CD4-positive, alpha-beta T cell treated with Interleukin-10 for 1 hour (primary cell): ENCODE measurements at places on chromosomes 4 and X.
A peak's percentile ranks its signal among the peaks of the same experiment; 100 is the strongest.

GRCh38 chr4:132587626-132588025 lies 561.5 kb upstream of the PCDH10 start:
- no peak for DNase-seq

DNA sequence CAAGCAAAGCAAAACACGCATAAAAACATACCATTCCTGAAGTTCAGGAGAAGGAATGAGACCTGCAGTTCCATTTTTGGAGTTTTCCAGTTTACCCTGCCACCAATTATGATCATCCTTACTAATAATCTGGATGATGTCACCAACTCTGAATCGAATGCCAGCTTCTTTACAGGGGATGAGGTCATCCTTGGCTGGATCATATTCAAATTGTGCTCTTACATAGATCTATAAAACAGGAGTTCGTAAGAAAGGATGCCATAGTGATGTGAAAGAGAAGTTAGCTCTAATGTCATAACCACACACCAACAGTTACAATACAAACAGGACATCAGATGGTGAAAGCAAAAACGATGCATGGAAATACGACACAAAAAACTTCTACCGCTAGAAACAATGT lies 106.5 kb downstream of the NYX start:
- DNase-seq, result no peak

DNA sequence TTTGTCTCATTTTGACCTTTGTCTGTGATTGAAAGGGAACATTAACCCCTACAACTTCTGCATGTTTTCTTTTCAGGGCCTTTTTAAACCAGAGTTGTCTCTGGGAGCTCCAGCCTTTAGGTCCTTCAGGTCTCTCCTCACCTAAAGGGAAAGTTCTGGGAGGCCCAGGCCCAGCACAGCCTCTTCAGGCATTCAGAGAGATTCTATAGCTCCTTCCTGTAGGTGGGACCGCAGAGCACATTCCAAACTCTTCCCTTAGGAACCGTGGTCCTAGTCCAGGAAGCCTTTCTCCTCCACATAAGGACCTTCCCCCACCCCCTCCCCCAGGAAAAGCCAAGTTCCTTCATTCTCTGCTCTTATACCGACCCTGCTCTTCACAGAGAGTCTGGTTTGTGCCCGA lies 14.9 kb downstream of the NKX6-1 start:
- DNase-seq, result no peak

DNA sequence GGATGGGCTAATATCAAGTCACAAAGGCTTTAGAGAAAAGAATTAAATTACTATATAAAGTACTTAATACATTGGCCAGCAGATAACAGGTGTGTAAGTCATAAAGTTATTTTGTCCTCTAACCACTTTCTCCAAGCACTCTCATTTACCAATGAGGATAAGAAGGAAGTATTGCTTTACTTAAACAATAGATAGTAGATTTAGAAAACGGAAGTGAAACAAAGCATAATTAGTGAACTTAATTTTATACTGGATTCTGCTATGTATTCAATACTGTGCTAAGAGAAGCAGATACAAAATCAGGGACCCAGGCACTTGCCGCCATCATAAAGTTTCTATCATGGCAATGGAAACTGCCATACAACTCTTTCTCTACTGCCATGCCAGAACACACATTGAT lies 24.0 kb downstream of the AFM start:
- DNase-seq, result no peak

DNA sequence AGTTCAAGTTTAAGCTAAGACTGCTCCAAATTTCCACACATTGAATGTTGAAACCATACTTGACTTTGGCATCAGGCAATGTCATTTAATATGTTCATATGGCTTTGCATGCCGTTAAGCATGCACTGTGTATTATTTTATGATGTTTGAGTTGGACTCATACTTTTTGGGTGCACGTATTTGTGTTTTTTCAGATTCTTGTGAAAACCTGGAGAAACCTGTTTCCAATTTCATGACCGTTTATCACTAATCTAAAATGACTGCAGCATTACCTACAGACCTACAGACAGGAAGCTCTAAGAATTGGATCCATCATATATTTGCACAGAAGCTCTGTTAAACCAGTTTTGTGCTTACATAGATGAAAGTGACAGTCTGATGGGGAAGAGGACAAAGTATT lies 1093.0 kb upstream of the INTU start:
- DNase-seq, result no peak

DNA sequence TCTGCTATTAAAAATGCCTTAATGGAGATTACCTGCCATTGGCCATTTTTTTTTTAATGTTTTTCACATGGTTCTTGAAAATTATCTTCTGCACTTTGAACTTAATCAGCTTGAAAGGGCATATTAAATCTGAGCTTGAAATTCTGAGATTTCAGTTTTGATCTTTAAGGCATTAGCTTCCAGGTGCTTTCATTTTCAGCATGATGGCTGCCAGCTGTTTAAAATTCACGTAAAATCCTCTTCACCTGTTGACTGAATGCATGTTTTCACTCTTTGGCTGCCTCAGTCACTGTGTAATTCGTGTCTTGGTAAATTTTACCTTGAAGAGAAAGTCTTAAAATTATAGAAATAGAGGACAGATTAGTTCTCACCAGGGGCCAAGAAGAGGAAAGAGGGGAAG lies 39.6 kb downstream of the SMAD1 start:
- DNase-seq, result no peak

- no peak for DNase-seq
Measured at GRCh38 chrX:35728481-35728880, 69.7 kb upstream of the MAGEB16 start.

- no peak for DNase-seq
Measured at GRCh38 chrX:154596290-154596929, 11.5 kb downstream of the CTAG1A start.

GRCh38 chr4:185004562-185005218 lies 13.6 kb upstream of the HELT start:
- DNase-seq, result no peak

GRCh38 chrX:40755291-40756249 lies 20.2 kb upstream of the MED14 start:
- DNase-seq, result no peak

GRCh38 chrX:135416546-135416945 lies 5.2 kb upstream of the SMIM10L2A start:
- no peak for DNase-seq

DNA sequence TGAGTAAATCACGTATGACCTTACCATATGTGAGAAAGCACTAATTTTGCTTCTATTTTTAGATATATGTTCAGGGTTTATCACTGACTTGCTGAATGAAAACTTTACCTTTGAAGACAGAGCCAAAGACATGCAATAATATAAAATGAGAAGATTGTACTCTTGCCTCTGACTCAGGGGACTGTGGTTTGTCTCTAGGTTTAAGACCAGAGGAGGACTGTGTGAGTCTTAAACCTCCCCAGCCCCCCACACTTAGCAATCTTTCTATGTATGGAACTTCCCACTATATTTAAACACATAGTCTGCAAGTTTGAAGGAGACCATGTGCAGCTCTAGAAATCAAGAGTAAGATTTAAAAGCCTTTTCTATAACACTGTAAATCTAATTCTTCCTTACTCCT lies 368.7 kb upstream of the FAM241A start:
- DNase-seq, result no peak

DNA sequence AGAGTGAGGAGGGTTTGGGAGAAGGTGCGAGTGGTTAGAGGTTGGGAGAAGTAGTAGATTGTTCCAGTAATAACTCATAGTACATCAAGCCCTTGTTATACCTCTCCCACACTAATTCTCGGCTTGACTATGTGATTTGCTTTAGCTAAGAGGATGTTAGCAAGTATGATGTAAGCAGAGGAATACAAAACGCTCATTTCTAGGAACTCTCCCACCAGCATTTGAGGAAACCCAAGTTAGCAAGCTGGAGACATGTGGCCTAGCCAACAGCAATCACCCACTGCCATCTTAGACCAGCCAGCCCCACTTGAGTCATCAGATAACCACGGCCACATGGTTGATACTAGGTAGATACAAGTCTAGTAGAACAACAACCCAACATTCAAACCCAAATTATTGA lies 14.2 kb downstream of the FTHL17 start:
- DNase-seq, result no peak

DNA sequence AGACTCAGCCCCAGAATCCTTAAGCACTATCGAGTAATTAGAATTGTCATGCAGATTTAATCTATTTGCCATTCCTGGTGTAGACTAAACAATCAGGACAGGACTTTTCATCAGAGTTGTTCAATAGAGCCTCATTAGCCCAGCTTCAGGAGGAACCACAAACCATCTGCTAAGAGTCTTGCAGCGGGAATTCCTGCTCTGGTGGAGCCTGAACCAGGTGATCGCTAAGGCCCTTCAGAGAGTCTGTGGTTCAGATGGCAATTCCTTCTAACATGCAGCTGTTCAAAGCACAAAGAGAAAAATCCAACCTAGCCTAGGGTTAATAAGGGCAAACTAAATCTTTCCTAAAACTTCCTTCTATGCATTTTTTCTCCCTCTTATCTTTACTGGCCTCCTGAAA lies 119.1 kb upstream of the CPEB2 start:
- DNase-seq, result no peak

DNA sequence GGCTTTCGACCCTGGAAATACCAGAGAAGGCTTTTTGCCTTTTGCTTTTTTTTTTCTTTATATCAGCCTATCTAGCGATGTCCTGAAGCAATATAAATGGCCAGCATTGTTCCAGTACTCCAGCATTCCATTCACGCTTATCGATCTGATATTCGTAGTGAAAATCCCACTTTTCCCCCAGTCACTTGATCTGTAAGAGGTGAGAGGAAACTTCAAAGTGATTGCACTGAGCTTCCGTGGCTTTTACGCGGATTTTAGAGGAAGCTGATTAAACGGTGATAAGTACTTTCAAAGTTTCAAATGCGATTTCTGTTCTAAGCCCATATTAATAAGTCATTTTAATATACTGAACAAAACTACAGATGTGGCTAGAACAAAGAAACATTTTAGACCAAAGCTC lies 725.5 kb downstream of the TRIML1 start:
- DNase-seq, result no peak

DNA sequence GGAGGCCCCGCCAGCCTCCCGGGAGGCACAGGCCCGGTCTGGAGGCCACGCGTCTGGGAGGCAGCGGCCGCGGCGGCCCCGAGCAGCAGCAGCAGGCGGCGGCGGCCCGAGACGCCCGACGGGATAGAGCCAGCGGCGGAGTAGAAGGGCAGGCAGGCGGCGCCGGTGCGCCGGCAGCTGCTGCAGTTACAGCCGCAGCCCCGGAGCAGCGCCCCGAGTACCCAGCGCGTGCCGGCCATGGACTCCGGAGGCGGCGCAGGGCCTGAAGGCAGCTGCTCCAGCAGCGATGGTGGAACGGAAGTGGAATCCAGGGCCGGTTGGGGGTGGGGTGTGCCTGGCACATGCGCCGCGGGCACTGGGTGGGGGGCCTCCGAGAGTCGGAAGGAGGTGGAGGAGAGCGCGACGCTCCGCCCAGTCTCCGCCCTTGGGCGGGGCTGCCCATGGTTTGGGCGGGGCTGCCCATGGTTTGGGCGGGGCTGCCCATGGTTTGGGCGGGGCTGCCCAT lies at the start of gene GRSF1:
Gene GRSF1, minus strand, starts transcription at position 302 of the 505 bp plus-strand sequence. Its CDS starts 63 bp downstream, at position 239.
- DNase-seq, result peak; percentile 95

DNA sequence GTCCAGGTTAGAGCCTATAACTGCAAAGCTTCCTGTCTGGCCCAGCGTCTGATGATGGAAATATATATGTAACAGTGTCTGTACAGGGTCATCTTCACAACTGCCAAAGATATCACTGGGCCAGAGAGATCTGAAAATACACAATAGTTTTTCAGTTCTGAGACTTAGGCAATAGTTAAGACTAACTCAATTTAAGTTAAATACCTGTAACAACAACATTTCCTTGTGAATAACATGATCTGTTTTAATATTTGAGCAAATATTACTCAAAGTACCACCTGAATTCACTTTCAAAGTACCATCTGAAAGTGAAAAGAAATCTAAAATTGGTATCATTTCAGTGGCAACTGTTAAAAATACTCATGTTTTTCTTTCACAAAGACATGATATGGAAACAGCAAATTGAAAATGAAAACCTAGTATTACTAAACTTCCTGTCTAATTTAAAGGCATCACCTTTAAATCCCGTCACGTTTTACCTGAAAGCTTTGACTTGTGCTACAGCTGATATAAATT lies 9.6 kb downstream of the ZAR1 start:
- DNase-seq, result no peak

- DNase-seq, result no peak
Measured at GRCh38 chr4:169070895-169071218, 60.8 kb upstream of the CBR4 start.
